ENCODE measurements at places on chromosomes 7 and 10. TPM values are rescaled to one million over a fixed set of nuclear protein-coding genes. Genes with fewer than 3 reads are reported as not detected.

The NRF1 gene
- 28.9 TPM for total RNA-seq

DNA sequence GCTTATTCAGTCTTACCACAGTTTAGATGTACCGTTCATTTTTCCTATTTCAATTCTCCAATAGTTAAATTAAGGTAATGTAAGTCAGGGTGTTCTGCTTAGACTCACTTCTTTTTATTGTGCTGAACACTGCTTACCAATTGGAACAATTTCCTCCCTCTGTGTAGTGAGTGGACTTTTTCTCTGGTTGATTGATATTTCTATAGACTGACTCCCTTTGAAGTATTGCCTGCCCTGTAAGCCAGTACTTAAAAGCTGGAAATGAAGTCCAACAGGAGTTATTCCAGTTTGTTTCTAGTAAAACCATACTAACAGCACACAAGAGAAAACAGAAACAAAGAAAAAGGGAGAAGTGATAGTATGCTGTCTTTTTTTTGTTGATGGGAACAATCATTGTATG lies 1674.9 kb downstream of the REEP3 start:
- H3K36me3 ChIP-seq, result no peaks in the 10 kb centered on the region
- H3K27me3 ChIP-seq, result no peaks in the 10 kb centered on the region
- H3K27ac ChIP-seq, result no peak overlapping the region
- H3K4me1 ChIP-seq, result no peaks in the 10 kb centered on the region
- no peak overlapping the region for H3K4me3 ChIP-seq
- DNase-seq, result no peak

DNA sequence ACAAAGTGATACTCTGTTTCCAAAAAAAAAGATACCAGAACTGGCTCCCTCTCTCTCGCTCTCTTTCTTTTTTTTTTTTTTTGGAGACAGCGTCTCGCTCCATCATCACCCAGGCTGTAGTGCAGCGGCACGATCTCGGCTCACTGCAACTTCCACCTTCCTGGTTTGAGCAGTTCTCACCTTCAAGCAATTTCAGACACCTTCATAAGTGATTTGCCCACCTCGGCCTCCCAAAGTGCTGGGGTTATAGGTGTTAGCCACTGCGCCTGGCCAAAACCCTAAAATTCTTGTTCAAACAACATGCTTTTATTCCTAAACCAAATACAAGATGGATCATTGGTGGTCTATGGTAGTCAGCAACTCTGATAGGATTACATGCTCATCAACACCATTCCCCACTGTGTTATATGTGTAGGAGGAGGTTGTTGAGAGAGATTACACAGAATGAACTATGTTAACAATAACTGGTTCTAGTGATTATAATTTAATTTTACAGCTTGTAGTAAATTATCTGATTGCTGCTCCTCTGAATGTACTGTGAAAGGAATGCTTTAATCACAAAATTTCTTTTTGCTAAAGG lies 15.5 kb downstream of the ACBD5 start:
- H3K27me3 ChIP-seq, result no peaks in the 10 kb centered on the region
- H3K4me3 ChIP-seq, result no peak overlapping the region
- no peak for DNase-seq
- H3K36me3 ChIP-seq, result peaks cover 9% of the 10 kb centered on the region
- H3K4me1 ChIP-seq, result peaks cover 8% of the 10 kb centered on the region
- H3K27ac ChIP-seq, result no peak overlapping the region

- peaks cover 9% of the 10 kb centered on the region for H3K36me3 ChIP-seq
- peak; percentile 18 for DNase-seq
- no peak overlapping the region for H3K4me3 ChIP-seq
- peaks cover 11% of the 10 kb centered on the region for H3K27me3 ChIP-seq
- peak overlapping the region; percentile 63 for H3K27ac ChIP-seq
These were observed 138.9 kb downstream of the JAZF1 start for GRCh38 chr7:28041508-28042314.

DNA sequence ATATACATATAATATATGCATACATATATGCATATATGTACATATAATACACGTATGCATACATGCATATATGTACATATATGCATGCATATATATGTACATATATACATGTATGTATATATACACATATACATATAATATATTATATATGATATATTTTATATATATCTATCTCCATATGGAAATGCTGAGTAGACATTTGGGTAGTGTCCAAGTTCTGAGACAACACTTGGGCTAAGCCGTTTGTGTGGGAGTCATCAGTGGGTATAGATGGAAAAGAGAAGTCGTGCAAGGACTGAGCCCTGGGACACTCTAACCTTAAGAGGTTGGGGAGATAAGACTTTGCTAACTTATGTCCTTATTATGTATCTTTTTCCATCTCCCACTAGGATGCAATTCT lies 165.2 kb upstream of the PODXL start:
- H3K36me3 ChIP-seq, result no peaks in the 10 kb centered on the region
- H3K27me3 ChIP-seq, result peaks cover 3% of the 10 kb centered on the region
- no peak overlapping the region for H3K27ac ChIP-seq
- DNase-seq, result no peak
- H3K4me3 ChIP-seq, result no peak overlapping the region

DNA sequence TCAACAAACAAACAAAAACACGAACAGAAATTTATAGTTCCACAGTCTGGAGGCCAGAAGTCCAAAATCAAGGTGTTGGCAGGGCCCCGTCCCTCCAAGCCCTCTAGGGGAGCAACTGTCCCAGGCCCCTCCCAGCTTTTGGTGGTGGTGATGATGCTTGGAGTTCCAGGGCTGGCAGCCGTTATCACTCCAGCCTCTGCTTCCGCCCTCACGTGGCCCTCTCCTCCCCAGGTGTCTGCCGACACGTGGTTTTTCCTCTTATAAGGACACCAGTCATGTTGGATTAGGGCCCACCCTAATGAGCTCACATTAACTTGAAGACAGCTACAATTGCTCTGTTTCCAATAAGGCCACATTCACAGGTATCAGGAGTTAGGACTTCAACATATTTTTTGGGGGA lies 49.7 kb downstream of the MICALL2 start:
- no peaks in the 10 kb centered on the region for H3K36me3 ChIP-seq
- no peak overlapping the region for H3K27ac ChIP-seq
- H3K4me3 ChIP-seq, result no peak overlapping the region
- no peak for DNase-seq

DNA sequence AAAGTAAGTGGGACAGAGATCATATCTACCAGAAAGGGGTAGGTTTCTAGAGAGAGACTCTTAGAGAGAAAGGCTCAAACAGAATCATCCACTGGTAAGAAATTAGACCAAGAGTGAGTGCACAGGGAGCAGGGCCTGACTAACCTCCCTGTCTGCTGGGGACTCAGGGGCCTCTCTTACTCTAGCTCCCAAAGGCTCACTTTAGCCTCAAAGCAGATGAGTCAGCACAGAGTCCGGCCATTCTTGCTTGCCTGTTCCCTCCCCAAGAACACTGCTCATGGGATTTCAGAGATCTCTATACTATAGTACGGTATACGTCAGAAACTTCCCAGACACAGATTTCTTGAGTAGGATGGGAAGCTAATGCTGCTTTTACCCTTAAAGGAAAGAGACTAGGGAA lies 32.7 kb downstream of the RBM28 start:
- no peak for DNase-seq
- H3K4me3 ChIP-seq, result no peak overlapping the region
